MG63 (cell line): ENCODE measurements at places on chromosomes 5 and 9. TPM values are rescaled to one million over a fixed set of nuclear protein-coding genes. Genes with fewer than 3 reads are reported as not detected.
A peak's percentile ranks its signal among the peaks of the same experiment; 100 is the strongest.

GRCh38 chr5:81302596-81302995, 1.2 kb downstream of the ZCCHC9 start:
- DNase-seq, result no peak

- no peak for DNase-seq
These were observed 10.7 kb upstream of the UBAC1 start for GRCh38 chr9:135971892-135972291.

The GFI1B gene
- not detected in 2 replicates for total RNA-seq

GRCh38 chr5:1948663-1949191, 66.0 kb upstream of the IRX4 start:
- no peak for DNase-seq

- peak; percentile 58 for DNase-seq
These were observed 161.6 kb downstream of the COL23A1 start for GRCh38 chr5:178428341-178429155.
